Ureter (tissue), 1 donor: ENCODE measurements at places on chromosomes 4 and X.
A peak's percentile ranks its signal among the peaks of the same experiment; 100 is the strongest.

GRCh38 chr4:148375584-148375983 lies 66.6 kb downstream of the NR3C2 start:
- DNase-seq = no peak

DNA sequence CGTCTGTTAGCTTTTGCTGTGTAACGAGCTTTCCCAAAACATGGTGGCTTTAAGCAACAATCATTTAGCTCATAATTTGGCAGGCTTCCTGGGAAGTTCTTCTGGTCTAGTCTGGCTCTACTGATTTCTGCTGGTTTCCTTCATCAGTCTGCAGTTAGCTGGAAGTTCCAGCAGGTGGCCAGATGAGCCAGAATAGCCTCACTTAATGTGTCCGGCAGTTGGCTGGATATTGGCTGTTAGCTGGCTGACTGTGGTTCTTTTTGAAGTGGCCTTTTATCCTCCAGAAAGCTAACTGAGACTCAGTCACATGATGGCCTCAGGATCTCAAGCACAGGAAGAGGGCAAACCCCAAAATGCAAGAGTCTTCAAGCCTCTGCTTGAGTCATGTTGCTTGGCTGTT lies 34.9 kb downstream of the FTHL17 start:
- no peak for DNase-seq

- no peak for DNase-seq
These were observed 73.5 kb downstream of the MOSPD2 start for GRCh38 chrX:14946606-14947155.

GRCh38 chrX:69093960-69094871 lies 71.0 kb downstream of the PJA1 start:
- DNase-seq = peak; percentile 52

- DNase-seq = no peak
These were observed 173.3 kb downstream of the PRKX start for GRCh38 chrX:3540105-3540504.

GRCh38 chrX:6120329-6120728 lies 108.3 kb downstream of the NLGN4X start:
- no peak for DNase-seq

- DNase-seq = no peak
These were observed 49.6 kb downstream of the TSC22D3 start for GRCh38 chrX:107725761-107726555.

GRCh38 chrX:1609311-1609710 lies 5.5 kb upstream of the ASMT start:
- no peak for DNase-seq

- DNase-seq = no peak
These were observed 45.8 kb upstream of the ITM2A start for GRCh38 chrX:79412972-79413371.

DNA sequence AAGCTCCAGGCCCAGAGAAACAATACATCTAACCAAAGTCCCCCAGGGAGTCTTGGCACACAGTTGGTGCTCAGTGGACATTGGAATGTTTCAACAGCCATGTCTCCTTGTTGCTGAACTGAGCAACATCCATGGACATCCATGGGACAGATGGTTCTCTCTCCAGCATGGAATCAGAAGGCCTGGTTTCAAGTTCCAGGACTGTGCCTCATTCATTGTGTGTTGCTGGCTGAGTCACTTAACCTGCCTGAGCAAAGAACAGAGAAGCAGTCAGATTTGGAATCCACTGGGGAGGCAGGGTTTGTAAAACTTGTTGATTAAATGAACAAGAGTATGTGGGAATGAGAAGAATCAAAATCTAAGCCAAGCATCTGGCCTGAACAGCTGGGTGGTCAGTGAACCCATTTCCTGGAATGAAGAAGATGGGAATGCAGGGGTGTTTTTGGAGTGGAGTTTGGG lies 147.9 kb downstream of the CHIC2 start:
- no peak for DNase-seq

GRCh38 chr4:104494185-104494584 lies 509 bp downstream of the CXXC4 start:
- no peak for DNase-seq

GRCh38 chrX:46040001-46040400 lies 505.2 kb downstream of the ZNF674 start:
- no peak for DNase-seq

DNA sequence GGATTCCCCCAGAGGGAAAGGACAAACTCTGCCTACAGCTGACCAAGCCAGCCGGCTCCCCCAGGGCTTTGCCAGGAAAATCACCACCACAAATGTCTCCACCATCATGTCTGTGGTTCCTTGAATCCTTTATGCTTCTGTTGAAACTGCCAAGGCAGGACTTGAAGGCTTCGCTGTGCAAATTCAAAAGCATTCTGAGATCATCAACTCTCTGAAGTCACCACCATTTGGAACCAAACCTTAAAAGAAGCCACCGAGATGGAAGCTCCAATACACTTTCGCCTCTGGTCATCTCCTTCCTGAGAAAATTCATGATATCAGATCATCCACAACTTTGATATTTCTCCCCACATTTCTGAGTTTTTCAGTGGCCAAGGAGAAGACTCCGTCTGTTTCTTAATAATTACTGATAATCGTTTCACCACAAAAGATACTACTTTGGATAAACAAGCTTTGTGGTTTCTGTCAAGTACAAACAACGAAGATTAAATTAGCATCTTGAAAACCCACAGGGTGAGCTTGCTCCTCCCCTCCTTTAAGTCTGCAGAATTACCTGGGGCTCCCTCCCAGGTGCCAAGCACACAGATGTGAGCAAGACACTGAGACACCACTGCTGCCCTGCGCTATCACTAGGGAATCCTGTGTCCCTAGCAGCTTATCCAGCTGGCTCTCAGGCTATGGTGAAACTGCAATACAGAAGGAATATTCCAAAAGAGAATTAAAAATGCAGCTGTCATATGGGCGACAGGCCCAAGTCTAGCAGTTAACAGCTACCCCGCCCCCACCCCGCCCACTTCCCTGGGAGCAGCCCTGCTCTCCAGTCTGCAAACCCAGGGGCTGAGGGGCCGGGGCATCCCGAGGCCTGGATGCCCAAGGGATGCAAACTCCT lies 125.0 kb upstream of the TBL1X start:
- peak; percentile 47 for DNase-seq

GRCh38 chr4:67725132-67725531 lies 24.2 kb upstream of the UBA6 start:
- DNase-seq = no peak

GRCh38 chrX:23978491-23978890 lies 48.5 kb downstream of the KLHL15 start:
- DNase-seq = no peak

DNA sequence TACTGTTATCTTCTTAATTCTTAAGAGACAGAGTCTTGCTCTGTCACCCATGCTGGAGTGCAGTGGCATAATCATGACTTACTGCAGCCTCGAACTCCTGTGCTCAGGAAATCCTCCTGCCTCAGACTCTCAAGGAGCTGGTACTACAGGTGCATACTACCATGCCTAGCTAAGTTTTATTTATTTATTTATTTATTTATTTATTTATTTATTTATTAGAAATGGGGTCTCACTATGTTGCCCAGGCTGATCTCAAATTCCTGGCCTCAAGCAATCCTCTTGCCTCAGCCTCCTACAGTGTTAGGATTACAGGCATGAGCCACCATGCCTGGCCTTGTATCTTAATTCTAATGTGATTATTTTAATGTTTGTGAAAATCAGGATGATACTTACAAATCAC lies 125.6 kb downstream of the THOC2 start:
- no peak for DNase-seq

DNA sequence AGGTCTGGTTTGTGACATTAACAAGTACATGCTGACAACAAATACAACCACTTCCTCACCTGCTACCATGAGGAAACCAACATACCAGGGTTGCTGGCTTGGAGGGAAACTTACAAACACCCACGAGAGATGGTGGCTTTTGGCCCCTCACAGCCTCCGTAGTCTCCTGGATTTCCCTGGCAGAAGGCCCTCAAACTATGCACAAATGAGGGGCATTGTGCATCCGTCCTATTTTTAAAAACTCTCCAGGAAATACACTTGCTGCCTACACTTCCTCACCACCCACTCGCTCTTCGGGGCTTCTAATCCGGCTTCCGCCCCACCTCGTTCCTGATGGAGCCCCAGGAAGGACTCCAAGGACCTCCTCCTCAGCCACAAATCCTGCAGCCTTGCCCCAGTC lies 355.0 kb upstream of the GATB start:
- no peak for DNase-seq

- peak; percentile 76 for DNase-seq
These were observed at the start of gene IGFBP7 for GRCh38 chr4:57109847-57110639. Gene IGFBP7, minus strand, starts transcription at chr4:57110385. Its CDS starts 34 bp downstream, at chr4:57110351.

DNA sequence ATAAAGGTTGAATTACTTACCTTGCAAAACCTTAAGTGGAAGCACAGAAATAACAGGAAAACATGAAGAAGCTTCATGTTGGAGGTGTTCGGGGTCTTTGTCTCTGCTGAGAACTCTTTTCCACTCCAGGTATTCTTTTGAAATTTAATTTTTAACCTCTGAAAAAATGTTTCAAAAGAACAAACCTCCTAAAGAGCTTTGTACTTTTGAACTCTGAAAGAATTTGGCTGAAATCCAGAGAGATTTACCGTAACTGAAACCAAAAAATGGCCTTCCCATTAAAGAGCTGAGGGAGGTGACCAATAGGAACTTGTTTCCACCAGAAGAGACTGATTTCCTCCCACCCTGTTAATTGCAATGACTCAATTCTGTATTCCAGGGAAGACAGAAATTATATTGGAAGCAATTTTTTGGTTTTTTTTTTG lies at the start of gene CFI:
Gene CFI (minus strand): TSS at position 105 of the 425 bp plus-strand sequence. CDS start 28 bp downstream, at position 77.
- DNase-seq = no peak

DNA sequence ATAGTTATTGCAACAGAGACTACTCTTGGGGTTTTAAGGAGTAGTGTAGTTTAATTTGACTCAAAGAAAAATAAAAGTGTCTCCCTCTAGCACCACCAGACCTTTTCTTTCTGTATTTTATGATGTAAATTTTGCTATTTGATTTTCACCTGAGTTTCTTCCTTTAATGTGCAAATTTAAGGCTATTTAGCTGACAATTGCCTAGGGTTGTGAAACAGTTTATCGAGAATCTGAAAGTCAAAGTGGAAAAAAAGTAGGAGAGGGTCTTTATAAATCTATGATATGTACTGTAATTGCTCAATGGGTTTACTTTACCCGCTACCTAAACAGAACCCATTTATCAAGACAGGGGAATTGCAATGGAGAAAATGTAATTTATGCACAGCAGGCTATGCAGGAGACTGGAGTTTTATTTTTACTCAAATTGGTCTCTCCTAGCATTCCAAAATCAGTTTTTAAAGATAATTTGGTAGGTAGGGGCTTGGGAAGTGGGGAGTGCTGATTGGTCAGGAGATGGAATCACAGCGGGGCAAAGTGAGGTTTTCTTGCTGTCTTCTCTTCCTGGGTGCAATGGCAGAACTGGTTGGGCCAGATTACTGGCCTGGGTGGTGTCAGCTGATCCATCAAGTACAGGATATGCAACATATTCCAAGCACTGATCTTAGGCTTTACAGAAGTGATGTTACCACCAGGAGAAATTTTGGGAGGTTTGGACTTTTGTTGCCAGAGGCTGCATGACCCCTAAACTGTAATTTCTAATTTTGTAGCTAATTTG lies 228.6 kb upstream of the TACR3 start:
- DNase-seq = no peak

- DNase-seq = no peak
These were observed 536.3 kb upstream of the HTR2C start for GRCh38 chrX:114047558-114047957.

GRCh38 chrX:54452920-54453319 lies 12.7 kb downstream of the TSR2 start:
- no peak for DNase-seq

GRCh38 chr4:142427456-142427855 lies 418.6 kb downstream of the INPP4B start:
- DNase-seq = no peak

GRCh38 chrX:66408507-66408906 lies 230.4 kb downstream of the EDA2R start:
- no peak for DNase-seq

GRCh38 chr4:52265781-52266525 lies 214.8 kb downstream of the SPATA18 start:
- no peak for DNase-seq

DNA sequence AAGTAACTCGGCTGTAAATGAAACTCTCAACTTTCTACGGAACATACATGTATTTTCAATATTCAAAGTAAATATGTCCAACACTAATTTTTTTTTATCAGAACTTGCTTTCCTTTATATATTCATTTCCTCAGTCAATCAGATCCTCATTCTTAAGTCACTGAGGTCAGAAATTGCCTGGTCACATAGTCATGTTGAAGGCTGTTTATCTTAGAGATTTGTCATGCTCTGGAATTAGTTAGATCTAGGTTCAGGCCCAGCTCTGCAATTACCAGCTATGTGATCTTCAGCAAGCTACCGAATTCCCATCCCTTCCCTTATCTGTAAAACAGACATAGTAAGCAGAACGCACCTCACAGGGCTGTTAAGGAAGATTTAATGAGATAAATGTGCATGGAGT lies 228.8 kb downstream of the SPCS3 start:
- no peak for DNase-seq

GRCh38 chr4:6333301-6334202 lies 63.9 kb downstream of the WFS1 start:
- no peak for DNase-seq

- DNase-seq = no peak
These were observed 4.3 kb downstream of the SLC9A7 start for GRCh38 chrX:46754586-46755061.

DNA sequence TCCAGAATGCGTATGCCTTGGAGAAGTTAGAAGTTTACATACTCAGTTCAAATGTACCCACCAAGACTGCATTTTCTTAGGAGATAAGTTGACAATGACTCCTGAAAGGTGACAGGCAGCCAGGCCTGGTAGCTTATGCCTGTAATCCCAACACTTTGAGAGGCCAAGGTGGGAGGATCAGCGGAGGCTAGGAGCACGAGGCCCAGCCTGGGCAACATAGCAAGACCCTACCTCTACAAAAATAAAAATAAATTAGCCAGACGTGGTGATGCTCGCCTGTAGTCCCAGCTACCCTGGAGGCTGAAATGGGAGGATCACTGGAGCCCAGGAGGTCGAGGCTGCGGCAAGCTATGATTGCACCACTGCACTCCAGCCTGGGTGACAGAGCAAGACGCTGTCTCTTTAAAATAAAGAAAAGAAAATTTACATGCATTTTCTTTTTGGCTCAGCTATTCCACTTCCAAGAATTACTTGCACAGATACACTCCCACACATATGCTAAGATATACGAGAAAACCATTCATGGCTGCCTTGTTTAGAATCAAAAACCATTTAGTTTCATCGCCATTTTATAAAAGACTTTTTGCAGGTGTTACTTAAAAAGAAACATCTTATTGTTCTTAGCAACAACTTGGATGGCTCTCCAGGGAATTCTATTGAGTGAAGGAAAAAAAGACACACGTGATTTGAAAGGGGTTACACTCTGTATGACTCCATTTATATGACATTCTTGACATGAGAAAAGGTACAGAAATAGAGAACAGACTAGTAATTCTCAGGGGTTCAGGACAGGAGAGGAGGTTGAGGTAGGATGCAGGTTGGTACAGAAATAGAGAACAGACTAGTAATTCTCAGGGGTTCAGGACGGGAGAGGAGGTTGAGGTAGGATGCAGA lies 66.3 kb downstream of the DHRSX start:
- DNase-seq = no peak
